Cardiac muscle cell (in vitro differentiated cells and primary cell): ENCODE measurements at places on chromosomes 1 and 21. TPM values are rescaled to one million over a fixed set of nuclear protein-coding genes. Genes with fewer than 3 reads are reported as not detected.
A peak's percentile ranks its signal among the peaks of the same experiment; 100 is the strongest.

Gene CD1C
- total RNA-seq: not detected in 2 replicates

Gene HSD3B1
- total RNA-seq: 0.27 TPM in 1 of 2 replicates, not detected in the other

Gene GJB4
- total RNA-seq: not detected in 2 replicates

Gene CAMSAP2
- 16.7 and 22.8 TPM in 2 replicates for total RNA-seq

Gene GPR25
- 0.12 TPM in 1 of 2 replicates, not detected in the other for total RNA-seq

Gene TDRKH
- total RNA-seq: 7.8 and 13.5 TPM in 2 replicates

Gene GJB5
- total RNA-seq: not detected in 2 replicates

DNA sequence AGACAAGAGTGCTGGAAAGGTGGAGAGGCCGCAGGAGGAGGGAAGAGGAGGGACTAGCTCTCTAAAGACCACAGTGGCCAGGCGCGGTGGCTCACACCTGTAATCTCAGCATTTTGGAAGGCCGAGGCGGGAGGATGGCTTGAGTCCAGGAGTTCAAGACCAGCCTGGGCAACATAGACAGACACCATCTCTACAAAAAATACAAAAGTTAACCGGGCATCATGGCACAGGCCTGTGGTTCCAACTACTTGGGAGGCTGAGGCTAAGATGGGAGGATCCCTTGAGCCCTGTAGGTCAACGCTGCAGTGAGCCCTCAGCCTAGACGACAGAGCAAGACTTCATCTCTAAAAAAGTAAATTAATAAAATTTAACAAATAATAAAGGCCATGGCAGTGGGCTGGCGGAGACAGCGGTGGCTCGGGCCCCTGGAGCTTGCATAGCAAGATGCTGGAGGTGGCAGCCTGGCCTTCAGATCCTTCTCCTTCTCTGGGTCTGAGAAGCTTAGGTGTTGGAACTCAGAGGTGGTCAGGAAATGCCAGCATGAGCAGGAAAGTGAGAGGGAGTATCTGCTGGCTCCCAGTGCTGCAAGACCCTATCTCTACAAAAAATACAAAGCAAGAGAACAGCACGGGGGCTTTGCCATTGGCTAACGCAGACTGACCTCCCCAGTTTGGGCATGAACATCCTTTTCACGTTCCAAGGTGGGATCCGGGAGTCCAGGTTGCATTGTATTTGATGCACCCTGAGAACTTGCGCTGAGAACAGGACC lies 10.7 kb downstream of the WNT3A start:
- no peak overlapping the region for H3K4me3 ChIP-seq
- H3K36me3 ChIP-seq: no peaks in the 10 kb centered on the region
- no peak for DNase-seq
- no peak overlapping the region for H3K27ac ChIP-seq

DNA sequence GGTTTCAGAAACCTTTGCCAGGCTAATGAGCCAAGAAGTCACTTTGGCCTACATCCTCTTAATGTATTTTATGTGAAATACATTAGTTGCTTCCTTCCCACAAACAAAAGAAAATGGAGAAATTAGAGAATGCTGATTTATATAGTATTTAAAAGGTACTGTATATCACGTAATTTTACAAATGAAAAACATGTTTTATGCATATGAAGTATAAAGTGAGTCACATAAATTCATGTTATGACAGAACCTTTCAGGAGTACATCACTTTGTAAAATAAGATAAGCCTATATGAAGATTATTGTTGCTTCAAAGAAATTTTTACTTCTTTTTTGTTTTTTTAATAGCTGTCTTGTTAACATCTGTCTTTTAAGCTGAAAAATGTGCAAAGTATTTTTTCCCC lies 4.6 kb downstream of the DR1 start:
- H3K27me3 ChIP-seq: no peaks in the 10 kb centered on the region
- peaks cover 26% of the 10 kb centered on the region for H3K4me1 ChIP-seq
- no peak overlapping the region for H3K4me3 ChIP-seq

- H3K27me3 ChIP-seq: no peaks in the 10 kb centered on the region
- no peak for DNase-seq
- H3K4me1 ChIP-seq: no peaks in the 10 kb centered on the region
- H3K4me3 ChIP-seq: no peak overlapping the region
Measured at GRCh38 chr1:213613549-213613948, 374.2 kb upstream of the PROX1 start.

DNA sequence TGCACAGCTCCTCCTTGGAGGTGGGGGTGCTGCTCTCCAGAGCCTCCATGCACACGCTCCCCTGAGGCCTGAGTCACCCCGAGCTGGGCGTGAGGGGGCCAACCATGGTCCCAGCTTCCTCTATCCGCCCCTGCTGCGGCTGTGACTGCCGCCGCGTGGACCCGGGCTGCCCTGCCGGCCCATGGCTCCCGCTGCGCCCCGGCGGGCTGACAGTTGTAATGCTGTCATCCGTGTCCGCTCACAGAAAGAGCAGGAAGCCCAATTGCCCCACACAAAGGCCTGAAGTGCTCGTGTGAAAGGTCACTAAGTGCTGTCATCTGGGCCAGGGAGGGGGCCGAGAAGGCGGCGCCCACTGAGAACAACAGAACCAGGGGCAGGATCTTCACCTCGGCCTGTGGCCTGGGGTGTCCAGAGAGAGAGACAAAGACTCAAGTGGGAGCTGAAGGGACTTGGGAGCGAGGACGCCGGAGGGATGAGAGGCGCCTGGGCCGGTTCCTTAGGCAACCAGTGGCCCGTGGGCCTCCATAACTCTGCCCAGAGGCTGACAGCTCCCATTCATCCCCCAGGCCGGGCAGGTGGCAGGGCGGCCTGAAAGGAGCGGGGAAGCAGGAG lies 31.5 kb downstream of the OLIG1 start:
- peaks cover 15% of the 10 kb centered on the region for H3K27me3 ChIP-seq
- no peak overlapping the region for H3K4me3 ChIP-seq
- DNase-seq: no peak
- H3K4me1 ChIP-seq: no peaks in the 10 kb centered on the region

- H3K36me3 ChIP-seq: no peaks in the 10 kb centered on the region
- no peaks in the 10 kb centered on the region for H3K4me1 ChIP-seq
- H3K27me3 ChIP-seq: peaks cover 8% of the 10 kb centered on the region
- no peak overlapping the region for H3K4me3 ChIP-seq
Measured at GRCh38 chr1:30600258-30600657, 123.1 kb downstream of the MATN1 start.

- DNase-seq: no peak
Measured at GRCh38 chr1:15755646-15756040, 3.0 kb upstream of the FBLIM1 start.

DNA sequence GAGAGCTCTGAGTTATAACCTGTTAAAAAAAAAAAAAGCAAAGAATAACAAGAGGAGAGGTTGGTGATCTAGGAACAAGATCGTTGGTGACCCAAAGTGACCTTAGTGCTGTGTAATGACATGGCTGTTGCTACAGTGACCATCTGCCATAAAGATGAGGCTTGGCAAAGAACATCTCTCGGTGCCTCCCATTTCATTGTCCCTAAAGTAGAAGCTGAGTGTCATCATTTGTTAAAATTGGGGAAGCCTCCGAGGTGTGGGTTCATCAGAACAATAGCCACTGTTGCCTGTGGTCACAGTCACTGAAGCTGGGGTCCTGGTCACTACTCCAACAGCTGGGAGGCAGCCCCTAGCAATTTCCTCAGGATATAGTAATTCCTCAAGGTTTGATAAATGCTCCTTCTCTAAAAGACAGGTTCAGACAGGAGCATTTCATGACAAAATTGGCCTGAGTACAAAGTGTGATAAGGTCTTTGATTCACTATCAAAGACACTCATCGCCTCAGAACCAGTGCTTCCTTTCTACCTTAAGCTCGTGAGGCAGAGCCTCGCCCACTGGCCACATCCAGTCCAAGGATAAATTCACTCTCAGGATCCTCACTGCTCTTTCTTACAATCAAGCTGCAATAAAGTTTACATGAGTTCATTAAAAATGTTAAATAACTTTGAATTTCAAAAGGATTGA lies 81.9 kb upstream of the RGS2 start:
- H3K4me1 ChIP-seq: peaks cover 13% of the 10 kb centered on the region
- no peak overlapping the region for H3K4me3 ChIP-seq
- H3K27ac ChIP-seq: no peak overlapping the region
- H3K27me3 ChIP-seq: no peaks in the 10 kb centered on the region
- no peak for DNase-seq
- H3K36me3 ChIP-seq: no peaks in the 10 kb centered on the region

- H3K27ac ChIP-seq: peak overlapping the region; percentile 89
- H3K27me3 ChIP-seq: peaks cover 30% of the 10 kb centered on the region
- peak overlapping the region; percentile 66 for H3K4me3 ChIP-seq
- no peak for DNase-seq
- H3K36me3 ChIP-seq: no peaks in the 10 kb centered on the region
Measured at GRCh38 chr1:173715538-173715844, 710 bp downstream of the KLHL20 start.

DNA sequence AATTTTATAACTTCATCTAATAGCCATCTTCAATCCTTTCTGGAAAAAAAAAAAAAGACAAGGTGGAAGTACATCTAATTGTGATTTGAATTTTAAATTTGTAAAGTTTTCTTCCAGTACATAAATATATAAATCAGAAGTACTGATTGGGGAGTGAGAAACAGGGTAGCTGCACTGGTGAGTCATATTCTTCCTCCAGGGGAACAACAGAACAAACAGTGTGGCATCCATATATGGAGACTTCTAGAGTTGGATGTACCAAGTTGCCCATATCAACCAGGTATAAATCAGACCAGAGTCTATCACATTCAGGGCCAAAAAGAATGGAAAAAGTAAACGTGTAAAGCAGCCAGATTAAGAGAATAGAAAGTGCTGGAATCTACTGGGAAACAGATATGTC lies 66.0 kb upstream of the NRIP1 start:
- no peak overlapping the region for H3K27ac ChIP-seq
- no peaks in the 10 kb centered on the region for H3K27me3 ChIP-seq
- no peak for DNase-seq
- H3K4me1 ChIP-seq: peaks cover 4% of the 10 kb centered on the region
- no peak overlapping the region for H3K4me3 ChIP-seq
- no peaks in the 10 kb centered on the region for H3K36me3 ChIP-seq
